Smooth muscle cell of the brain vasculature (primary cell): ENCODE measurements at places on chromosomes 7 and 10.

- no peak for DNase-seq
Measured at GRCh38 chr10:107163881-107164861, at the start of gene SORCS1. Gene SORCS1, minus strand, starts transcription at chr10:107164706.

GRCh38 chr7:10919923-10920322 lies 53.7 kb upstream of the PHF14 start:
- no peak for DNase-seq

DNA sequence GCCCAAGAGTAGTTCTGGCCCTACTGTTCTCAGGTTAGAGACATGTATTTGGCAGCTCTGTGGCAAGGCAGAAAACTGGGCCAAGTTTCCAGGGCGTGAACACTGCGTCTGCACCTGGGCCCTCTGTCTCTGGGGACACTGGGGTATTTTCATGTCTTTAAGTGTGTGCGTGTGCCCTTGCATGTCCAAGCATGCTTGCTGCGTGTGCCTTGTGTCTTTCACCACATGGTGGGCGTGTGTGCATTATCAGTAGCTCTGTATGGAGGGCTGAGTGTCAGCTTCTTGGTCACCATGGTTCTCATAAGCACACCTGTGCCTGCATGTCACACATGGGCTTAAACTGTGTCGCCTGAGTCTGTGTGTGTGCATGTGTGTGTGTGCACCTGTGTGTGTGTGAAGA lies 69.3 kb downstream of the HIPK2 start:
- DNase-seq: no peak

DNA sequence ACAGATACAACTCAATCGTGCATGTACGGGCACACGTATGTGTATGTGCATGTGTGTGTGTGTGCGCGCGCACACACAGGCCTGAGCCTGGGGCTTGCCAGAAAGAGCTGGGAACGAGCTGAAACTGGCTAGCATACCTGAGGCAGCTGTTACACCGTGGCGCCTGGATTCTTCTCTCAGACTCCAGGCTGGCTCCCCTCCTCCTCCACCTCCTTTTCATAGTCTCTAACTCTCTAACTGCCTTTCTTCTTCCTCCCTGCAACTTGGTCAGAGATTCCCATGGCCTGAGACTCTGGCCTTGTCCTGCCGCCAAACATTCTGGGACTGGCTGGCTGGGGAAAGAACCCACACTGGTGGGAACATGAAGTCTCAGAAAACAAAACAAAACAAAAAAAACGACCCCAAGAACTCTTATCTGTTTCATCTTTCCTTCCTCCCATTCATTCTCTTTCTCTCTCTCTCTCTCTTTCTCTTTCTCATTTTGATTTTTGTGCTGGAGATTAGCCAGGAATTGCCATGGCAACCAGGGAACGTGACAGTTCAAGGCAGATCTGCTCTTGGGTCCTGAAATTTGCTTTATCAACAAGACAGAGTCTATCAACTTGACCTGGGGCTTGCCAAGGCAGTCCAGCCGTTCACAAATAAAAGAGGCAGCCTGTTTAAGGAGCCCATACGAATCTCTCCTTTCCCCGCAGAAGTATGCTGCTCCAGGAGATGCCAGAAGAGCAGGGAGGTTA lies 76.8 kb upstream of the SEM1 start:
- DNase-seq: no peak

- no peak for DNase-seq
Measured at GRCh38 chr7:104252409-104253134, 44.8 kb upstream of the ORC5 start.

GRCh38 chr10:74728225-74728624 lies 98.2 kb upstream of the KAT6B start:
- DNase-seq: no peak

- no peak for DNase-seq
Measured at GRCh38 chr7:849145-849544, 16.9 kb downstream of the SUN1 start.

- DNase-seq: no peak
Measured at GRCh38 chr10:5932345-5932744, 42.3 kb downstream of the FBH1 start.

- DNase-seq: no peak
Measured at GRCh38 chr7:1368682-1369571, 90.3 kb downstream of the MICALL2 start.

- DNase-seq: no peak
Measured at GRCh38 chr10:42697926-42698325, 59.6 kb upstream of the ZNF33B start.

DNA sequence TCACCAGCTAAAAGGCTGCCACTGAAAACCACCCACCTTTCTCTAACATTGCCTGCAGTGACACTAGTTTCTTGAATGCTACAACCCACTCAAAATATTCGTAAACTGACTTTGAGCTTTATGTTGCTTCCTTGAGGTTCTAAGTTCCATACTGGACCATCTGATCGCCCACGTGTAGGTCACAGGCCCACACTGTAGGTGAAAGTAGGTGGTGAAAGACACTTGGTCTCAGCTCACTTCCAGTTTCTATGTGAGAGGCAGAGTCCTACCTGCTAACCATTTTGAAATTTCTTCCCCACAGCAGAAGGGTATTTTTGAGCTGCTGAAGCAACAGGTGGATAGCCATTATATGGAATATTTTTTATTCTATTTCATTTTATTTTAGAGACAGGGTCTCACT lies 97.3 kb downstream of the MYO3A start:
- DNase-seq: no peak
